ENCODE measurements at places on chromosomes 16 and 17.

DNA sequence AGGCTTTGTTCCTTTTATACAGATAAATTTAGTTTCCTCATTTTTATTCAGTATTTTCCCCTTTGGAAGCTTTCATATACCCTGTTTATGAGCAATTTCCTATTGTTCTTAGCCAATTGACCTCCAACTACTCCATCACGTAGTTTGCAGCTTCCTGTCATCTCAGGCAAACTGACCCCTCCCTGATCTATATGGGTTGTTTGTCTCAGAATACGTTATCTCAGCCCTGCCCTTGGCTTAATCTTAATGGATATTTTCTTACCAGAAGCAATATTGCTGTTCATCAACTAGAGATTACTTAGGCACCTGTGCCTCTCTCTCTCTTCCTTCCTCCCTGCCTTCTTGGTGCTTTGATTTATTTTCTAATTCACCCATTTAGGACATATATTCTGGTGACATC lies 81.2 kb downstream of the ZNF18 start:
- DNase-seq, result no peak

- no peak for DNase-seq
Observed at GRCh38 chr17:45845376-45846185, 900 bp downstream of the SPPL2C start.

GRCh38 chr17:3982113-3982512 lies 17.9 kb upstream of the ATP2A3 start:
- DNase-seq, result no peak

GRCh38 chr16:11140098-11140375 lies 116.0 kb downstream of the SOCS1 start:
- DNase-seq, result no peak
